ENCODE measurements at places on chromosomes 2 and 18. TPM values are rescaled to one million over a fixed set of nuclear protein-coding genes. Genes with fewer than 3 reads are reported as not detected.

Gene SP140
- polyA plus RNA-seq = not detected

DNA sequence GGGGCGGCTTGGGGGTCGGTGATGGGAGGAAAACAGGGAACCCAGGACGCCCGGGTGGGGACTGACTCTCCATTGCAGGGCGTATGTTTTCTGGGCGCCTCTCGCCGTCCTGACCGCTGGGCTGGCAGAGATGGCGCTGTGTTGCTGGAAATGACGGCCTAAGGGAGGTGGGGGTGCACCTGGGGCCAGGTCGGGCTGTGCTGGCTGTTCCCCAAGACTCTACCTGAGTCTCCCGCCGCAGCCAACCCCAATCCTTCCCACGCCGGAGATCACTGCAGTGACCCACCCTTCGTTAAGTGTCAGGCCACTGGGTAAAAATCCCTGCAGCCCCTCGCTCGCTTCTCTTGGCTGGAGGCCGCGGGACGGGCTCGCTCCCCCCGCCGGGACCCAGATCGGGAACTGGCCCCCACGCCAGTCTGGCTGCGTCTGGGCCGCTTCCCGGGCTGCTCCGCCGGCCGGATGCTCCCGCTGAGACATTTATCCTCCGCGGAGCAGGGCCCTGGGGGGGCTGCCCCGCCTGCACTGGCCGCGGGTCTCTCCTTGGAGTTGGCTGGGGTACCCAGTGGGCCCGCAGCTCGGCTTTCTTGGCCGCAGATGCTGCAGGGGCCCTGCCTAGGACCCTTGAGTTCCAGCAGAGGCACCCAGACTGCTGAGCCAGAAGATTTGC lies 7.8 kb upstream of the ARMC9 start:
- DNase-seq = peak; percentile 50

Gene C18orf32
- polyA plus RNA-seq = 18.7 TPM

GRCh38 chr2:147026664-147027295 lies 818.0 kb upstream of the ACVR2A start:
- no peak for DNase-seq

Gene ASXL3
- polyA plus RNA-seq = 0.07 TPM

GRCh38 chr18:3688690-3689089 lies 238.7 kb downstream of the TGIF1 start:
- DNase-seq = no peak

GRCh38 chr2:105573490-105573889 lies 171.2 kb upstream of the NCK2 start:
- no peak for DNase-seq

Gene SERPINB12
- polyA plus RNA-seq = not detected

Gene CDH20
- polyA plus RNA-seq = not detected

DNA sequence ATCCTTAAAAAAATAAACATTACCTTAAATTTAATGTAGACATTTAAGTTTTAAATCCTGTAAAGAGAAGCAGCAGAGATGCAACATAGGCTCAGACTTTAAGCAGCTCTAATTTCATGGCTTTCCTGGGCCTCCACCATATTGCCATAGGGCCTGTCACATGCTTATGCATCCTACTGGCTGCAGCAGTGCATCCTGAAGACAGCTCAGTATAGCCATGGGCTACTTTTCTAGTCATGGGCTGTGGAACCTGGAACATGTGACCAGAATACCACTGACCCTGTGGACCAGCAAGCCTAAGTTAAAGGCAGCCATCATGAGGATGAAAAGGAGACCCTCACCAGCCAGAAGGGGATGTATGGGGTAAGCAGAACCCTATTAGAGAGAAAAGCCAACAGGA lies 10.7 kb downstream of the RMP24 start:
- DNase-seq = no peak
